Uterus (tissue), 4 donors: ENCODE measurements at places on chromosomes 11 and 22.

GRCh38 chr11:84558085-84558905, 1068.8 kb downstream of the DLG2 start:
- H3K27ac ChIP-seq: no peak overlapping the region
- H3K36me3 ChIP-seq: no peaks in the 10 kb centered on the region
- H3K4me3 ChIP-seq: no peak overlapping the region
- DNase-seq: no peak

- H3K27me3 ChIP-seq: no peaks in the 10 kb centered on the region
- H3K27ac ChIP-seq: no peak overlapping the region
- peaks cover 4% of the 10 kb centered on the region for H3K4me1 ChIP-seq
- H3K36me3 ChIP-seq: no peaks in the 10 kb centered on the region
- peak; percentile 77 for DNase-seq
These were observed 219.9 kb downstream of the MN1 start for GRCh38 chr22:27581688-27582087.

GRCh38 chr11:130217133-130218031, 57.8 kb downstream of the ST14 start:
- no peak overlapping the region for H3K27ac ChIP-seq
- no peaks in the 10 kb centered on the region for H3K27me3 ChIP-seq
- no peak overlapping the region for H3K4me3 ChIP-seq

- H3K27ac ChIP-seq: peak overlapping the region; percentile 97
- peak overlapping the region; percentile 80 for H3K4me3 ChIP-seq
- no peaks in the 10 kb centered on the region for H3K4me1 ChIP-seq
- no peaks in the 10 kb centered on the region for H3K36me3 ChIP-seq
These were observed 403 bp downstream of the RBM7 start for GRCh38 chr11:114400915-114401223.

DNA sequence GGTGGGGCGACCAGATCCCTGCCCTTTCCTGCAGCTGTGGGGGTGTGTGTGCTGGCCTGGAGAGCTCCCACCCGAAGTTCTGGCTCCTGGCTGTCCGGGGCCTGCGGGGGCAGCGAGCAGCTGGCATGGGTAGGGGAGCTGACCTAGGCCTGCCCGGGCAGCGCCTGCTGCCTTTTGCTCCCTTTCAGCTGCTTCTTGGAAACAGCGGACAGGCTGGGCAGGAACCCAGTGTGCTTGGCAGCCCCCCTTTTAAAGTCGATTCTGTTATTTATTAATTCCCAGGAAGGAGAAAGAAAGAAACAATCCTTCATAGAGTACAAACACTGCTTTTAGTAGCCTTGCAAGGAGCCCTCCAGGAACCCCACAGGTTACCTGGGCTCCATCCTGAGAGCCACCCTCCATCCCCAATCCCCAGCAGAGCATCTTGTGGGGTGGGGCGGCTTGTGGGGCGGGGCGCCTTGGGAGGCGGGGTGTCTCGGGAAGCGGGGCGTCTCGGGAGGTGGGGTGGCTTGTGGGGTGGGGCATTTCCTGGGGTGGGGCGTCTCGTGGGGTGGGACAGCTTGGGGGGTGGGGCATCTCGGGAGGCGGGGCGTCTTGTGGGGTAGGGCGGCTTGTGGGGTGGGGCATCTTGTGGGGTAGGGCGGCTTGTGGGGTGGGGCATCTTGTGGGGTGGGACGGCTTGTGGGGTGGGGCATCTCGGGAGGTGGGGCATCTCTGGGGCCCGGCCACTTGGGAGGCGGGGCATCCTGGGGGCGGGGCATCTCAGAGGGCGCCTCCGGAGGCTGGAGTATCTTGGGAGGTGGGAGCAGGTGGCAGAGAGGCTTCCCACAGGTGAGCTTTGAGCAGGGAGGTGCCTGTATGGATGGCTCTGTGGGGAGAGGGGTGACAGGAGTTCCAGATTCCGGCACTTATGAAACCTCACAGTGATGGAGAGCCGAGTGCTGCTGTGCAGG, 7.0 kb downstream of the CD81 start:
- no peaks in the 10 kb centered on the region for H3K36me3 ChIP-seq
- peak overlapping the region; percentile 91 for H3K27ac ChIP-seq
- no peak overlapping the region for H3K4me3 ChIP-seq
- peak; percentile 62 for DNase-seq
- peaks cover 59% of the 10 kb centered on the region for H3K4me1 ChIP-seq

DNA sequence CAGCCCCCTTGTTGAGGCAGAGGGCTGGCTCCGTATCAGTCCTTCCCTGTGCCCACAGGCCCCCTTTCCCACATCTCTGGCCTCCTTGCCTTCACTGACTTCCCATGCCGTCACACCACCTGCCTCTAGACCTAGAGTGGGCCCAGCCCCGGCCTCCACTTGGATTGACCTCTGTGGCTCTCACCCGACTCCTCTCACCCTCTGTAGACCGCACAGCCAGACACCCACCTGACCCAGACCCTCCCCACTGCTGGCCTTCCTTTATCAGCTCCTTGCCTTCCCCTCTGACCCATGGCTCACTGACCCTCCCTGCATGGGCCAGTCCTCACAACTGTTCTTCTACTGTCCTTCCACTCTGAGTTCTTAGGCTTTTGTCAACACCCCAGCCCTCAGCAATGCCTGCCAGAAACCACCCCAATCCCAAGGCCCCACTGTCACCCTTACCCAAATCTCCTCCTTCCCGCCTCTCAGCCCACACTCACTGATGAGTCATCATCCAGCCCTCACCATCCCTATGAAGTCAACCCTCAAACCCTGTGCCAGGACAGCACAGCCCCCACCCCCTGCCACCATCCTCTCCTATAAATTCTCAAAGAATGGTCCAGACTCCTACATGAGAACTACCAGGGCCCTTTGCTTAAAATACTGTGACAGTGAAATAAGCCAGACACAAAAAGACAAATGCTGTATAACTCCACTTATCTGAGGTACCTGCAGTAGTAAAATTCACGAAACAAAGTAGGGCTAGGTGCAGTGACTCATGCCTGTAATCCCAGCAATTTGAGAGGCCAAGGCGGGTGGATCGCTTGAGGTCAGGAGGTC, 53.4 kb downstream of the SCGB1A1 start:
- peak; percentile 91 for DNase-seq
- no peak overlapping the region for H3K4me3 ChIP-seq
- no peaks in the 10 kb centered on the region for H3K4me1 ChIP-seq

- H3K27ac ChIP-seq: no peak overlapping the region
- H3K4me3 ChIP-seq: no peak overlapping the region
- H3K27me3 ChIP-seq: no peaks in the 10 kb centered on the region
- no peak for DNase-seq
- no peaks in the 10 kb centered on the region for H3K36me3 ChIP-seq
These were observed 64.7 kb downstream of the ELFN2 start for GRCh38 chr22:37362621-37363020.

- H3K27me3 ChIP-seq: no peaks in the 10 kb centered on the region
- peaks cover 20% of the 10 kb centered on the region for H3K4me1 ChIP-seq
- H3K4me3 ChIP-seq: no peak overlapping the region
- H3K27ac ChIP-seq: no peak overlapping the region
- DNase-seq: no peak
These were observed 16.8 kb downstream of the FZD4 start for GRCh38 chr11:86938203-86938899.

DNA sequence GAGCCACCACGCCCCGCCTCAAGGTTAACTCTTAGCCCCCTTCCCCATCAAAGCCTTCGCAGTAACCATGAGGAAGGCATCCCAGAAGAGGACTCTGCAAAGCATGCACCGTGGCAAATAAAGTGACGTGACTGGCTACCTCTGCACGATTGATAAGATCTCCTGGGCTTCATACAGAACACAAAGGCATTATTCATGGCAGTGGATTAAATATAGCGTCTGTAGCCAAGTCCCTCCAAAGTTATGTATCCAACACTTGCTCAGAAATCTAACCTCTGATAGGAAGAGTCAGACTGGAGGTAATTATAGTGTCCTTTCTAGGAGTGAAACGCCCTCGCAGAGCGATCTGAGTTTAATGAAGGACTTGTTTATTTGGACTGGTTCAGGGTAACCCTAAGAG, 22.4 kb downstream of the CPT1A start:
- DNase-seq: no peak
- H3K36me3 ChIP-seq: no peaks in the 10 kb centered on the region

- H3K27me3 ChIP-seq: no peaks in the 10 kb centered on the region
- H3K4me1 ChIP-seq: no peaks in the 10 kb centered on the region
- no peak overlapping the region for H3K27ac ChIP-seq
- no peaks in the 10 kb centered on the region for H3K36me3 ChIP-seq
- no peak overlapping the region for H3K4me3 ChIP-seq
These were observed 34.9 kb upstream of the TRPC6 start for GRCh38 chr11:101618709-101619108.

- H3K27me3 ChIP-seq: no peaks in the 10 kb centered on the region
- no peak for DNase-seq
These were observed 1121.8 kb upstream of the TENM4 start for GRCh38 chr11:80562523-80563125.

DNA sequence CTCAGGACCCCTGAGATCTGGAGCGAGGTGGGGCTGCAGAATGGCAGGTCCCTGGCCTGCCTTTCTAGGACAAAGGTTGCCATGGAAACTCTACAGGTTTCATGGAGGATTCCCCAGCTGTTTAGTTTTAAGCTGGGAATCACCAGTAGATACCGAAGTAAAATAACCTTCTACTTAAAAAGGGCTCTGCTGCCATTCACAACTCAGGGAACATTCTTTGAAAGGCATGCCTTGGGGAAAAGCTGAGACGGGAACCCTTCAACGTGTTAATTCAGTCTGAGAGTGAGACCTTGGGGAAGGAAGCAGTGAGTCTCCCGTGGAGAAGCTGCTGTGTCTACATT, 493.3 kb downstream of the BRD1 start:
- H3K27me3 ChIP-seq: no peaks in the 10 kb centered on the region
- no peaks in the 10 kb centered on the region for H3K4me1 ChIP-seq
- DNase-seq: no peak
- no peaks in the 10 kb centered on the region for H3K36me3 ChIP-seq
- H3K27ac ChIP-seq: no peak overlapping the region
- H3K4me3 ChIP-seq: no peak overlapping the region

GRCh38 chr22:46829941-46830715, 67.7 kb downstream of the TBC1D22A start:
- H3K27me3 ChIP-seq: no peaks in the 10 kb centered on the region
- DNase-seq: no peak
- H3K4me3 ChIP-seq: no peak overlapping the region
- no peaks in the 10 kb centered on the region for H3K36me3 ChIP-seq

DNA sequence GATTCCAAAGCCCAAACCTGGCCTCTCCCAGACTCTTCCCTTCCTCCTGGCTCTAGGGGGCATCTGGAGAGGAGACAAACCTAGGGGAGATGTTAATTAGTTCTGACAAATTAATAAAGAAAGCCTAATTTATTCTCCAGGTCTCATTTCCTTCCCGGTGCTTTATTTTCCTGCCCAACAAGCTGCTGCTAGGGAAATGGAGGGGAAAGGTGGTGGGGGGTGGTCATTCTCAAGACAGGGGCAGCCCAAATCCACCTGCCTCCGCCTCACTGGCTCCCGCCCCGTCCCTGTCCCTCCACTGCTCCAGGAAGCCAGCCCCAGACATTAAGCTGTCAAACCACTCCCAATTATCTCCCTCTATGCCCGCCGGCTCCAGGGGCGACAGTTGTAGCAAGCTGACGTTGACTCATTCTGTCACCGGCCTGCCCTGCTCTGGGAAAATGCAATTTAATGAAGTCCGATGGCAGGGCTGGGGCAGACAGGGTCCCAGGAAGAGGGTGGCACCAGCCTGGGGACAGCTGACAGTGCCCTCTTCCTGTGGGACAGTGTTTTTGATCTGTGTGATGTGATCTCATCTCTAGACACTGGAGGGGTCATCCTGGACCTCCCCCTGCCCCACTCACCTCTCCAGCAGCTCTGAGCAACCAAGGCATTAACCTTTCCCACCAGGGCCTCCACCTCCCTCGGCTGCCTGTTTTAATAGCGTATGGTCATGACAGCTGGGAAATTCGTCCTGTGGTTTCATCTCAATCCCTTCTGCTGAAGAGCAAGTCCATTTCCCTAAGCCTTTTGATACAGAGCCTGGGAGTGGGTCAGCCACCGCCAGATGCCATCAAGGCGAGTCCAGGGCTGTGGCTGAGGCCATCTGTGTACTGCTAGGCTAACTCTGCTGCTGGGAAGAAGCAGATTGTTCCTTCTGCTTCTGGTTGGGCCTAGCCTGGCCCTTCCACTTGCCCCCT, 27.1 kb downstream of the NECTIN1 start:
- H3K4me3 ChIP-seq: no peak overlapping the region
- no peaks in the 10 kb centered on the region for H3K36me3 ChIP-seq
- no peaks in the 10 kb centered on the region for H3K4me1 ChIP-seq
- H3K27me3 ChIP-seq: no peaks in the 10 kb centered on the region
- DNase-seq: no peak
- H3K27ac ChIP-seq: no peak overlapping the region

DNA sequence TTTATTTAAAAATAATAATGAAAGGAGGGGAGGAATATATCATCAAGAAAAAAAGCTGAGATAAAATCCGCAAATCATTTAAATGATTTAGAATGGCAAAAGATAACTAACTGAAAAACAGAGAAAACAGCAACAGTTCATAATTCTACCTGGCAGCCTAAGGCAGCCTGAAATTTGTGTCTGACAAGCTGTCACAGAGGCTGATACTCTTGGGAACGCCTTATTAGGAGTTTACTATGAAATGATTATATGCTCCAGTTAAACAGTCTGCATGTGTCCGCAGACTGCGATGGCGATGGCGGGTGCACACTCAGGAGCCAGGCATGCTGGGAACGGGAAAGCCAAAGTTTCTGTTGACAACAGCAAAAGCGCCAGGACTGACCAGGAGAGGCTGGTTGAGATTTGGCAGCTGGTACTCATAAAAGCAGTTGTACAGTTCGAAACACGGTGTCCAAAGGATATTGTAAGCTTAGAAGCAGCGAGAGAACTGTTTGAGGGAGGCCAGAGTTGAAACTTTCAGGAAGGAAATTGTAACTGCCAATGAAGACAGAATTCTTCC, 172.9 kb upstream of the MPPED2 start:
- peak overlapping the region; percentile 37 for H3K27ac ChIP-seq
- no peaks in the 10 kb centered on the region for H3K4me1 ChIP-seq
- H3K36me3 ChIP-seq: no peaks in the 10 kb centered on the region

GRCh38 chr11:105767931-105768330, 158.1 kb downstream of the GRIA4 start:
- no peak overlapping the region for H3K27ac ChIP-seq
- no peak for DNase-seq
